ENCODE measurements at places on chromosomes 4 and X. TPM values are rescaled to one million over a fixed set of nuclear protein-coding genes. Genes with fewer than 3 reads are reported as not detected.

Gene PAGE5
- total RNA-seq: not detected

Gene CSAG3
- not detected for total RNA-seq

Gene ATOH1
- not detected for total RNA-seq

Gene STATH
- total RNA-seq: 68.2 TPM

Gene PDE6B
- total RNA-seq: 3.5 TPM

Gene DTHD1
- 0.51 TPM for total RNA-seq

Gene GLA
- 18.9 TPM for total RNA-seq

Gene XAGE1A
- not detected for total RNA-seq

Gene ARSJ
- total RNA-seq: 9.5 TPM

Gene ARHGAP36
- total RNA-seq: 172 TPM

Gene PROM1
- 39.4 TPM for total RNA-seq

Gene PNMA3
- 1.2 TPM for total RNA-seq

Gene HAUS3
- 19.4 TPM for total RNA-seq

Gene KCND1
- total RNA-seq: 2.1 TPM

Gene CENPVL1
- not detected for total RNA-seq

Gene ZDHHC15
- 2.9 TPM for total RNA-seq

Gene SLC9B2
- total RNA-seq: 11.9 TPM

Gene CT45A1
- not detected for total RNA-seq

Gene SLIT2
- total RNA-seq: 16.3 TPM

Gene GPAT3
- total RNA-seq: 27.8 TPM

Gene BEND2
- not detected for total RNA-seq

All from tongue (tissue), 3 donors.